K562 (cell line): ENCODE measurements at places on chromosomes 11 and 22.
A peak's percentile ranks its signal among the peaks of the same experiment; 100 is the strongest.

GRCh38 chr11:77590194-77590782 lies 535 bp downstream of the AQP11 start:
- DNase-seq, result no peak

DNA sequence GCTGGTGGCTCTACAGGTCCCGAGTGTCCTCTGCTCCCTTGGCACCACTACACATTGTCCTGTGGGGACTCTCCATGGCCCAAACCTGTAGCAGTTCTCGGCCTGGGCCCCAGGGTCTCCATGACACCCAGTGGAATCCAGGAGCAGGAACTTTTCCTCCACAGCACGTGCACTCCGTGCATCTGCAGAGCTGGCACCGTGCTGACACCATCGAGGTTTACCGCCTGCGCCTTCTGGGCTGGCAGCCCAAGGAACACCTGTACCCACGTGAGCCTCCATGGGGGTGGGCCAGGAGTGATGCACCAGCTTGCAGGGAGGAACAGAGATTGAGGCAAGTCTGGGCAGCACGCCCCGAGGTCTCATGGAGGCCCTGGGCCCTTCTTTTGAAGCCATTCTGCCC lies 25.2 kb downstream of the TSPAN32 start:
- DNase-seq, result no peak

GRCh38 chr11:120212259-120212878 lies 1.5 kb downstream of the OAF start:
- DNase-seq, result peak; percentile 17

DNA sequence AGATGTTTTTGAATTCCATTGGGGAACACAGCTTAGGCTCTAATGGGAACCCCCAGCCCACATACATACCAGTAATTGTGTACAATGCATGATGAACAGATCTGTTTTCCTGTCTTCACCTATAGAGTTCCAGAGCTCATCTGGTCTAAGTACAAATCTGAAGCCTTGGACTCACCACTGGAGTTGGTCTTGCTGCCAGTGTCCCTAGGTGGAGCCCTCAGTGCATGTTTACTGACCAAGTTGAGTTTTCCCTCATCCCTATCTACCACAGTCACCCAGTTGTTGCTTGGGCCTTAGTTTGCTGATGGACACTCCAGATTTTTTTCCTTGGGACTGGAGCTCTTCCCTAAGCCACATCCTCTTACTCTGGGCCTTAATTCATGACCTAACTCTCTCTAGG lies 159.2 kb upstream of the DDI1 start:
- DNase-seq, result no peak

- no peak for DNase-seq
Observed at GRCh38 chr11:57588046-57588710, 9.3 kb upstream of the SERPING1 start.

DNA sequence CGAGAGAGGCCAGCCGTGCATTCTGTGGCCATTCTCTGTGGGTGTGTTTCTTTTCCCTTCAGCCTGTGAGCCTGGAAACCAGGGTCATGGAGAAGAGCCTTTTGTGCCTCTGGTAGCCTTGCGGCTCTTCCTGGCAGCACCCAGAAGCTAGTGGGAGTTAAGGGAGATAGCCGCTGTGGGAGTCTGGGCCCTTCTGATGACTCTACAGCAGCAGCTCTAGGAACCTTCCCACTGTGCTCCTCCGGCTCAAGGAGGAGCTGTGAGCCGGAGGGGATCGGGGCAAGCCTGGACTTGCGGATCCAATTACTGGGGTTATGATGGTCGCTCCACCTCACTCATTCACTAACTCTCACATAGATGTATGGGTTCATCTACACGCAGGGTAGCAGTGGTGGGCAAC lies 10.5 kb downstream of the GTPBP1 start:
- no peak for DNase-seq
